ENCODE measurements at places on chromosomes 5 and 9.
A peak's percentile ranks its signal among the peaks of the same experiment; 100 is the strongest.

DNA sequence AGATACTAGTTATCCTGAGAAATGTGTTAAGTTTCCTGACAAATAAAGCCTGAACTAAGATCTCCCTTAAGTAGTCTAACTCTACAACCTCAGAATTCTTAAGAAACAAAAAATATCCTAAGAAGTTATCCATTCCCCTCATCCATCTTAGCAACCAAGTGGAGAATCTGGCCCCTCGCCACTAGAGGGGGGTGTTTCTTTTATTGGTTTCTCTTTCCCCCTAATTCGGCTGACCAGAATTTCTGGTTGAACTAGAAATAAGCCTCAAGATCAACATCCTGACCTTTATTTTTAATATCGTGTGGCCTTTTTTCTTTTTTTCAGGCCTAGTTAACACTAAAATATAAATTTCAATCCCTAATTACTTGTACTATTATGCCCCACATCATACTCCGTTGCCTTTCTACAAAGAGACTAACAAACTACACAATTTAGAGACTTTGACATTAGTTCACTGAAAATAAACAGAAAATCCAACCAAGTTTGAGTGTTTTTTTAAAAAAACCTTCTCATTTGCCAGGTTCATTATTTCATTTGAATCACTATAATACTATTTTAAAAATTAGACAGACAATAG lies 14.3 kb upstream of the NR4A3 start:
- peak; percentile 11 for DNase-seq

DNA sequence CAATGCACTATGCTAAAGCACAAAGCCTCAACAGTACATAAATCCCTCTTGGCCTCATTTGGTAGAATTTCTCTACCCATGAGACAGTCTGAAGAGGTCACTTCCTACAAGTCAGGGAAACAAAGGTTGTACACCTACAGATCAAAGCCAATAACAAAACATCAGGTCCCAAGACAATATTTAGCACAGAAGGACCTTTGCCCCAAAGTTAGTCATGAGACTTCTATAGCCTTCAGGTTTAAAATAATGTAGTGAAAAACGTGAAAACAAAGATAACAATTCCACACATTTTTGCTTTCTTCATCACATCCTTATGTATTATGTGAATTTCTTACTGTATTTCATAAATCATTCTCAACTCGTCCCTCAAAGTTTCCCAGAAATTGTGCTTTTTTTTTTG lies 15.8 kb downstream of the AFF4 start:
- DNase-seq: no peak

GRCh38 chr9:38015266-38015665 lies 53.8 kb downstream of the SHB start:
- no peak for DNase-seq

- DNase-seq: no peak
Observed at GRCh38 chr9:81317223-81317622, 372.1 kb downstream of the TLE1 start.

DNA sequence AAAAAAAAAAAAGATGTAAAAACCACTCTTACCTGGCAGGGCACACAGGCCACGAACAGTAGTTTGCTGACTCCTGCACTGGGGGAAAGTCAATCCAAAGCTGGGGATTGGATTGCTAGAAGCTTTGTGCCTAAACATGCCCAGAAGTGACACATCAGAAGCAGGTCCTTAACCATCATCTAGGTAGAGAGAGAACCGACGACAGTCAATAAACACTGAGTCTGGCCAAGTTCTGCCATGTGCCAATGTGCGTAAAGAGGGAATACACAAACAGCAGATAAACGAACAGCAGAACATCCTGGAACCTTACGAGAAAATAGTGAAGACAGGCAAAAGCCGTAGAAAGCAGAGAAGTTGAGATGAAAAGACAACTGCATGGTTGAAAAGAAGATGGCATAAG lies 14.9 kb downstream of the SFXN1 start:
- DNase-seq: no peak

DNA sequence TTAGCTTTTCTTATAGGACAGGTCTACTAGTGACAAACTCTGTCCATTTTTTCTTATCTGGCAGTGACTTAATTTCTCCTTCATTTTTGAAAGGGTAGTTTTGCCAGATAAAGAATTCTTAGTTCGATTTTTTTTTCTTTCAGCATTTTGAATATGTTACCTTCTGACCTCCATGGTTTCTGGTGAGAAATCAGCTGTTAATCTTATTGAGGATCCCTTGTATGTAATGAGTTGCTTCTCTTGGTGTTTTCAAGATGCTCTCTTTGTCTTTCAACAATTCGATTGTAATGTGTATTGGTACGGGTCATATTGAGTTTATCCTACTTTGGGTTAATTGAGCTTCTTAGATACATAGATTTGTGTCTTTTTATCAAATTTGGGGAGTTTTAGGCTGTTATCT lies 12.5 kb downstream of the PAIP2 start:
- DNase-seq: no peak

DNA sequence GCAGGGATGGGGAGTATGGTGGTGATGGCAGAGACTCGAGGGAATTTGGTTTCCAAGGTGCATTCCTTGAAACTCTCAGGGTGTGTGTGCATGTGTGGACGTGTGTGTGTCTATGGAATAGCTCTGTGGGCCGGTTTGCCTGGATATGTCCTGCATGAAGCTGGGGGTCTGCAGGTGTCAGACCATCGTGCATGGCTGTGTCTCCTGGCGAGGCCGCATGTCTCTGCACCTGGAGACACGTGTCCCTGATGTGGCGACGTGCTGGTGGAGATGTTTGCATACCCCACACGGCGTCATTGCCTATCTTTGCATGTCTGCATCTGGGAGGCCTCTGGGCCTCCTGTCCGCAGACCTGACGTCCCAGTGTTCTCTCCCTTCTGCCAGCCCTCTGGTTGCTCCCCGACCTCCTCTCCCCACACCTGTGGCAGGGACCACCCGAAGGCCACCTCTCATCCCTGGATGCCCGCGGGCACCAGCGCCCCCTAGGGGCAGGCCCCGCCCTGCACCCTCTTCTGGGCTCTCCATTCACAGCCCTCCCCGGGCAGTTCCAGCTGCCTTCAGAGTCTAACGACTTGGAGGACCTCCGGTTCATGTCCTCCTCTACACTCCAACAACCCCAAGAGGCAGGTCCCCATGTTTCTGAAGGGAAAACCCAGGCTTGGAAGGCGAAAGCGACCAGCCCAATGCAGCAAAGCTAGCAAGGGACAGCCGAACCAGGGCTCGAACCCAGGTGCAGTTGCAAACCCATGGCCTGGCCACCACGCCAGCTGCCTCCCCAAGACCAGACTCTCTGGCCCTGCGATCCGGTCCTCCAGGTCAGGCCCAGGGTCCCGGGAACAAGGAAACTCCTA lies 88.6 kb downstream of the LMX1B start:
- DNase-seq: peak; percentile 22

DNA sequence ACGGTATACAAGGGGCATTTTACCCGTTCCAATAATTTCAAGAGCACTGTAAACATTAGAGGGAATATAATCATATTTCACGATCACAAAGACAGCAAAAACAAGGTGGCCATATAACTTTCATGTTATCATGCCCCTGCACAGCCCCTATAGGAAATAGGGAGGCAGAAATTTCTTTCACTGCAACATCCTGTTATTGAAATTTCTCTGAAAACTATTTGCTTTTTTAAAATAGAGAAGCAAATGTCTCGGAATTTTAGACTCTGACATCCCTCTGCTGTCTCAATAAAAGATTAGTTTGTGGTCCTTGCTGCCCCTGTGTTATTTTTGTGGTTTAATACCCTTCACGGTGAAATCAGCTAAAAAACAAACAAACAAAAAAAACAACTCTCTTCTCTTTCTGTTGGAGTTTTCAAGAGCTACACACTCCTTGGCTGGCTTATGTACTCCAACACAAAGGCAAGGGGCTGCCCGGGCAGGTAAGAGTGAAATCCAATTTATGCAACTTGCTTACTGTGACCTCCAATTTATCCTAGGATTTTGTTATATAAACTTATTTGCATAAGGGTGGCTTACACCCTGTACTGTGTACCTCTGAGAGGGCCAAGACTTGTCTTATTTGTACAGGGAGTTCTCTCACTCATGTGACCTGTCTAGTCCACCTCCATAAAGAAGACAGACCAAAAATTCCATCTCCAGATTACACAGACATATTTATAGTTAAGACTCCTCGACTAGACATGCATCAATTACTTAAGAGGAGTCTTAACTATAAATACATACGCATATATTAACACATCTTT lies 223.6 kb downstream of the MLLT3 start:
- no peak for DNase-seq

DNA sequence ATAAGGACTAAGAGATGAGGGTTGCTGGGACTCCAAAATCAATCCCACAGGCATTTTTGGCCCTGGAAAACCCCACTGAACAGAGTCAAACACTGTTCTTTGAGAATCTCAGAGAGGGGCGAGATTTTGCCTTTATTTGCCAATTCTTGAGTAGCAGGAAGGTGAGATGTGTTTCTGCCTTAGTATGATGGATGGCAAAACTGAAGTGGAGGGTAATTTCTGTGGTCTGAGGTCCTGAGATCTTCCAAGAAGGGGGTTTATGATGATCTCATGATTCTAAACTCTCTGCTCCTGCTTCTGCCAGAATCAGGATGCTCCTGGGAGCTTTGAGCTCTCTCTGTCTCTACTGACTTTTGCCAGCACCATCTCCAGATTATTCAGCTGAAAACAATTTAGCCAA lies 174.8 kb upstream of the CLINT1 start:
- no peak for DNase-seq

GRCh38 chr5:163503106-163504078 lies 2.0 kb upstream of the MAT2B start:
- DNase-seq: no peak

GRCh38 chr9:110604171-110604601 lies 24.6 kb upstream of the SVEP1 start:
- DNase-seq: no peak

DNA sequence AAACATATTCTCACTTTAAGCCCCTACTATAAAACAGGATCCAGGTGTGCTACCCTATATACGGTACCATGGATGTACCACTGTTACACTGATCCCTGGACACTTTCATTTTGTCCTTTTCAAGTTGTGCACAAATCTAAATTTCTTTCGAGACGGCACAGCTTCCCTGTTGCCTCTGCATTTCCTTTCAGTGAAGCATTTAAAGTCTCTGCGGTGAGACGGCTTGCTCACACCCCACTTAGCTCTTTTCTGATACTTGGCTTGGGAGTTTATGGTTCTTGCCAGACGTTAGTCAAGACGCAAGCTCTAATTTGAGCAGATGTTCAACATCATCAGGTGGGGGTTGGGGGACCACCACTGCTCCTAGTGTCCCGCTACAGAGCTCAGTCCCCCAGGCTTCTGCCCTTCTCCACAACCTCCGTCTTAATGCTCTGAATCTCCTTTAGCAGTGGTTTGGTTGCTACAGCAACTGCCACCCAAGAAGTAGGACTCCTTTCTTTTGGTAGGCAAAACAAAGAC lies 15.8 kb downstream of the F2RL2 start:
- no peak for DNase-seq

DNA sequence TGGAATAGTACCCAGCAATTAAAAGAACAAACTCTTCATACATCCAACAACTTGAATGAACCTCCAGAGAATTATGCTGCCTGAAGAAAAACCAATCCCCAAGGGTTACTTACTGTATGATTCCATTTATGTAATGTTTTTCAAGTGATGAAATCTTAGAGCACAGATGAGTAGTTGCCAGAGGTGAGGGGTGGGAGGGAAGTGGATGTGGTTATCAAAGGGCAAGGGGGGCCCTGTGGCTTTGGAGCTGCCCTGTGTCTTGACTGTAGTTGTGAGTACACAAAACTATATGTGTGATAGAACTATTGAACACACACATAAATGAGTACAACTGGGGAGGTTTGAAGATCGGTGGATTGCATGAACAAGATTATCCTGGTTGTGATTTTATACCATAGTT lies 115.8 kb upstream of the SLC25A48 start:
- DNase-seq: no peak
